IMR-90 (cell line): ENCODE measurements at places on chromosomes 7 and 10.

GRCh38 chr7:139041378-139042085 lies 5.7 kb upstream of the ZC3HAV1L start:
- no peak overlapping the region for H3K27ac ChIP-seq
- no peak for DNase-seq
- H3K4me3 ChIP-seq, result no peak overlapping the region
- peaks cover 2% of the 10 kb centered on the region for H3K4me1 ChIP-seq
- no peaks in the 10 kb centered on the region for H3K27me3 ChIP-seq
- H3K36me3 ChIP-seq, result peaks cover 2% of the 10 kb centered on the region; the same call in 1 of the 2 replicates

- H3K4me1 ChIP-seq, result no peaks in the 10 kb centered on the region
- no peaks in the 10 kb centered on the region for H3K36me3 ChIP-seq
- H3K27me3 ChIP-seq, result no peaks in the 10 kb centered on the region
- no peak overlapping the region for H3K4me3 ChIP-seq
- H3K27ac ChIP-seq, result no peak overlapping the region
Observed at GRCh38 chr7:7869036-7869435, 99.6 kb upstream of the GLCCI1 start.

GRCh38 chr10:15168291-15168785 lies at the start of gene NMT2:
NMT2 (minus strand) TSS chr10:15168693; CDS start chr10:15168612, 81 bp downstream.
- no peak for DNase-seq
- peaks cover 11% of the 10 kb centered on the region for H3K4me1 ChIP-seq
- no peaks in the 10 kb centered on the region for H3K27me3 ChIP-seq
- H3K36me3 ChIP-seq, result no peaks in the 10 kb centered on the region
- peak within 1 kb of the TSS; percentile 100 for H3K4me3 ChIP-seq
- peak within 1 kb of the TSS; percentile 100 for H3K27ac ChIP-seq

DNA sequence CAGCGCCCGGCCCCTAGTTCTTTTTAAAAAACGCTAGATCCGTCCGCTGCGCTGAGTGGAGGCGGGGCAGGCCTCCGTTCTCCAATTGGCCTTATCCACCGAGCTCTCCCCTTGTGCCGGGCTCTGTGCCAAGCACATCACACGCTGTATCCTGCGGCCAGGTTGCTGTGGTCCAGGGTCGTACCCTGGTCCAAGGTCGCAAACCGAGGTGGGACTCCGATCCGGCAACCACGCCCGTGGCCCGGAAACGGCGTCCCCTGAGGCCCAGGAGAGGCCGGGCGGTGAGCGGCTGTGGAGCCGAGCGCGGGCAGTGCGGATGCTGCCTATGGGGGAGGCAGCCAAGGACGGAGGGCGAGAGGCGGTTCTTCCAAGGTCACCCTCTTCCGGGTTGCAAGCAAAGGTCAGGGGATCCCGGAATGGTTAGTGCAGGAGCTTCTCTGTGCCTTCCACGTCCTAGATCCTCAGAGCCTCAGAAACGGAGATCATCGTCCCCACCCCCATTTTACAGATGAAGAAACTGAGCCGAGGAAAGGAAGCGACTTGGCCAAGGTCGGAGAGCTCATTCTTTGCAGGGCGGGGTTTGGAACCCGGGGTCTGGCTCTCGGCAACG lies 72.4 kb upstream of the LRRC4 start:
- peak overlapping the region; percentile 34; the same call in 1 of the 2 replicates for H3K4me3 ChIP-seq
- peaks cover 40% of the 10 kb centered on the region for H3K27me3 ChIP-seq
- H3K36me3 ChIP-seq, result no peaks in the 10 kb centered on the region; the same call in 1 of the 2 replicates
- DNase-seq, result no peak

GRCh38 chr10:6840766-6841165 lies 260.7 kb upstream of the PRKCQ start:
- no peak overlapping the region for H3K27ac ChIP-seq

DNA sequence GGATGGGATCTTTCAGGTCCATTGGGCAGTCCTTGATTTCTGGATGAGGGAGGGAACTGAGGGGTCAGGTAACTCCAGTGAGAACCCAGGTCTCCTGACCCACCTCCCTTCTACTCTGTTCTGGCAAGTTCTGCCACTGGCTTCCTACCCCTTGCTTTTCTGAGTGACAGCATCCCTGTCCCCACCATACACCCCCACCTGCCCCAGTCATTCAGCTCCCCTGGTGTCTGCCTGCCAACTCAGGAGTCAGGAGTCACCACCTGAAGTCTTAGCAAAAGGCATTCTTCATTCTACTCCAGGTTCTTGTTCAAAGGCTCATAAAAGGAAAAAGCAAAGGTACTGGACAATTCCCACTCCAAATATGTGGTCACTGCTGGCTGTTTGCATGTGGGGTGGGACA lies 26.6 kb downstream of the CDHR3 start:
- no peak overlapping the region for H3K27ac ChIP-seq
- peaks cover 53% of the 10 kb centered on the region for H3K27me3 ChIP-seq
- no peaks in the 10 kb centered on the region for H3K36me3 ChIP-seq
- H3K4me3 ChIP-seq, result no peak overlapping the region
- H3K4me1 ChIP-seq, result peaks cover 2% of the 10 kb centered on the region; the same call in 1 of the 2 replicates

DNA sequence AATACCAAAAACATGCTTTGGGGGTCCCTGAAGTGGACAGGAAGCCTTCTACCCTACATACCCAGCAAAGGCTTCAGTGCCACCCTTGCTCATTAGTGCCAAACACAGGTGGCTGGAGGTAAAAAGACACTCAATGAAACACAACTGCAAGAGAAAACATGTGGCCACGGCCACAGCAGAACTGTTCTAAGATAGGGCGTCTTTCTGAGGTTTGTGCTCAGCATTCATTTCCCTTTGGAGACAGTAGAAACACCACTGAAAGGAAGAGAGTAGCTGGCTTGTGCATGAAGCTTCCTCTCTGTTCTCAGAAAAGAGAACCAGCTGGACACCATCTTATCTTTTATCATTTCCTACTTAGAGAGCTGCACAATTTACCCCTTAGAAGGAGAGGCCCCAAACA lies 143.0 kb downstream of the PLXNA4 start:
- no peak overlapping the region for H3K27ac ChIP-seq
- H3K27me3 ChIP-seq, result no peaks in the 10 kb centered on the region
- H3K36me3 ChIP-seq, result no peaks in the 10 kb centered on the region
- DNase-seq, result no peak
